Activated CD4-positive, alpha-beta T cell treated with anti-CD3 and anti-CD28 coated beads, Interleukin-2, amount 50 U/mL, for 48 hours (primary cell): ENCODE measurements at places on chromosomes 6 and 20.

GRCh38 chr6:140567466-140567865 lies 1193.0 kb upstream of the CITED2 start:
- DNase-seq, result no peak

DNA sequence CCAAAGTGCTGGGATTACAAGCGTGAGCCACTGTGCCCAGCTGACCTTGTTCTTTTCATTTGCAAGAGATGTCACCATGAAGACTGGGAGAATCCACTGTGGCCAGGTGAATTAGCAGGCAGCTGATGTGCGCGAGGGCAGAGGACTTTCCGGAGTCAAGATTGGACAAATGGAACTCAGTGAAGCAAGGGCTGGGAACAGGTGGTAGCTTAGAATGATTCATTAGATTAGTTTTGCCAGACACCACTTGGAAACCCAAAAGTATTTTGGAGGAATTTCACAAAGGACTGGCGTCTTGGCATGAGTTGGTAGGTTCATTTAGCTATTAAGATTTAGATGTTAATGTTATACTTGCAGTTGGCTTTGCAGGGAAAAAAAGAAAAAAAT lies 4.7 kb upstream of the AKAP7 start:
- DNase-seq, result no peak

DNA sequence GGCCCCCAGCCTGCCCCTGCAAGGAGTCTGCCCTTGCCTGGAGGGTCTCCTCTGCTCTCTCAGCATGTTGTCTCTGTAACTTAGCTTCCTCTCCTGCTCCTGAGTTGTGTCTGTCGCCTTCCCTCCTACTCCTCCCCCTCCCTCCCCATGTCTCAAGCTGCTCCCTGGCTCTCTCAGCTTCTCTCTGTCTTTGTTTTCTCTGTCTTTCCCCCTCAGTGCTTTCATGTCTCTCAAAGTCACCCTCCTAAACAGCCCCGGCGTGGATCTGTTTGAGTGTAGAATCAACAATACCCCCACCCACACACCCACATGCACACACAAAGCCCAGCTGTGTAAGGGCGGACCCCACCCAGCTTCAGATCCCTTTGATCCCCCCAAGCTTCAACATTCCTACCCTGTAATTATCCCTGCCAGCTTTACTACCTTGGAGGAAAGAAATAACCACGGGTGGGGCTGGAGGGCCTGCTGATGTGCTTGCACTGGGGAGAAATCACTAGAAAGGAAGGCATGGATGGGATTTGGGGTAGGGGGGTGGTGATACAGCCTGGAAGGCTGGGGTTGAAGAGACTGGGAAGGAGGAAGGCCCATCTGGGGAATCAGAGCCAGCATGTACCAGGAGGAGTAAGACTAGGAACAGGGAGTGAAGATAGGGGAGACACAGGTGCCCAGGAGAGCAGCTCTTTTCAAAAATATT lies 1.0 kb upstream of the LY6G6D start:
- no peak for DNase-seq

GRCh38 chr6:120871416-120872261 lies 462.6 kb downstream of the TBC1D32 start:
- DNase-seq, result no peak

GRCh38 chr6:108609276-108609769 lies 48.6 kb downstream of the FOXO3 start:
- no peak for DNase-seq

DNA sequence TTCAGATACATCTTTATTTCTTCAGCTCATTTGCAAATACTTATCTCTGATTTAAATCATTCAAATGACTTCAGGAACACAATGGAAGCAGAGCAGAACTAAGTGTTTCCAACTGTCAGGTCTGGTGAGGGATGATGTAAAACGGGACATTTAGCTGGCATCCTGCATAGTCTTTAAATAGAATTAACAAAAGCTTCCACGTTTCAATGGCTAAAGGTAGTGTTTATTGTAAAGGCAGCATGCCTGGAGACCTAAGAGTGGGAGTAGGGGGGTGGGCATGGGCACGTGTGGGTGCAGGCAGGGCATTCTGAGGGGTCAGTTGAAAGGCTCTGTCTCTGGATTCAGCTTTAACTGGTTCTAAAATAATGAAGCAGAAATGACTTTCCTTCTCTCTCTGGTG lies 174.9 kb downstream of the PLCB1 start:
- DNase-seq, result no peak

DNA sequence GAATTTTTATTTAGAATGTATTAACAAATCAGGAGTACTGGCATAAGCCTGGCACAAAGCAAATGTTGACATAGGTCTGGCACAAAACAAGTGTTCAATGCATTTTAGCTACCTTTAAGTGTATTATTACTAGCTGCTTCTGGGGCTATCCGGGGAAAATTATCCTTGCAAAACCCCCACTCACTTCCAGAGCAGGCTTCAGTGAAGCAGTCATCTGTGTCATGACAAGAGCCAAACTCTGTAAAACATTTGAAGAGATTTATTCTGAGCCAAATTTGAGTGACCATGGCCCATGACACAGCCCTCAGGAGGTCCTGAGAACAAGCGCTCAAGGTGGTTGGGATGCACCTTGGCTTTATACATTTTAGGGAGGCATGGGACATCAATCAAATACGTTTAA lies 6.4 kb upstream of the TRIM38 start:
- DNase-seq, result no peak

DNA sequence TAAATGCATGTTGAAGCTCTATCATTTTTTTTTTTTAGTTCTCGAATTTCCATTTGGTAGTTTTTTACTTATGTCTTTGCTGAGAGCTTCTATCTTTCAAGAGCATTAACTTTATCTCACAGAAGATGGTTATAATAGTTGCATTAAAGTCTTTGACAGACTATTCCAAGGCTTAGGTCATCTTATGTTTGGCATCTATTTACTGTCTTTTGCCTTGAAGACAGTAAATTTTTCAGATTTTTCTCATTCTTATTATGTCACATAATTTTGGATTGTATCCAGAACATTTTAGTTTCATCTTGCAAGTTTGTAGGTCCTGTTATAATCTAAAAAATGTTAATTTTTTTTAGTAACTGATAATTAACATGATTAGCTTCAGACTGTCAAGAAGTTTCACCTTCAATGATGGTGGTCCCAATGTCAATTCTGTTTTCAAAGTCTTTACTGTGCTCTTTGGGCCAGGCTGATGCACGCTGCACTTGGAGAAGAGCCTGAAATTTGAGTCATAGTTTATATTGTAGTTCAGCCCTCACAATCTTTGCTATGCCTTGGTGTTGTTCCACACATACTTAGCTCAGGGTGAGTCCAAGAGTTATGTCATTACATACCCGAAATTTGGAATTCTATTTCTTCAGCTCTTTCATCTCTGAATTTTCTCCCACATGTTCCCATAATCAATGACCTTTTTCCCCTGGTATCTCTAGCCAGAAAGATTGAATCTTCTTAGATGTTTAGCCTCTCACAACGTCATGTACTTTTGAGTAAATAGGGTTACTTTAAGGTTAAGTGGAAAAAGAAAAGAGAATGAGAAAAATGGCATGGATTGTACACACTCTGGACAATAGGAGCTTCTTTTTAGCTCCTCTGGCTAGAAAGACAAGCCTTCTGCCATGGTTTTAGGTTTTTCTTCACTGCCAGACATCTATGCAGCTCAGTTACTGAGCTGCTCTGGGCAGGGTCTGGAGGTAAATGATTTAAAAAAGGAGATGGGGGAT lies 110.3 kb upstream of the BTBD3 start:
- no peak for DNase-seq

DNA sequence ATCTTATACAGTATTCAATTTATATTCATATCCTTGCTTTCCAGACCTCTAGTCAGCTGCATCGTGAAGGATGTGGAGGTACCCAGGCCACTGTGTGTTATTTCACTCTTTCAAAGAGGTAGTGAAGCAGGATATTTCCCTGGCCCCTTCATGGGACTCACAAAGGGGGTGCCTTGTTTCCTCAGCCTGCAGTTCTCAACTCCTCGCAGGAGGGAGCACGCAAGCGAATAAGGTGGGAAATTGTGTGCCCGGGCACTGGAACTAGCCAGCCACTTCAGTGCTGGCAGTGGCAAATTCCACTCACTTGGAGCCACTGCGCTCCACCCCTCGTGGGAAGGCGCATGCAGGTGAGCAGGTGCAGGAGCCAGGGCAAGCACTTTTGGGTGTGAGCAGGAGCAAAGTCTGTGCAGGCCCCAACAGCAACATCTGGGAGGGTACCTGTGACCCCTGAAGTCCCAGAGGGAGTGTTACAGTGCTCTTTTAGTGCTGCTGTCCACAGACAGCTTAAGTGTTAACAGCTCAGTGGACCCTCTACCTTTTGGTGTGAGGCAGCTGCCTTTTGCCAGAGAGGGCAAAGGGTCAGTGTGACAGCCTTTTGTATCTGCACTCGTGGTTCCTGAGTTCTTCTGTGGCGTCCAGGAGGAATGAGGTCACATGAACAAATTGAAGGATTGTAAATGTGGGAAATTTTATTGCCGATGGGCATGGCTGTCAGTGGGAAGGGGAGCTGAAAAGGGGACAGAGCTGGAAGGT lies 49.4 kb upstream of the FAM135A start:
- no peak for DNase-seq

DNA sequence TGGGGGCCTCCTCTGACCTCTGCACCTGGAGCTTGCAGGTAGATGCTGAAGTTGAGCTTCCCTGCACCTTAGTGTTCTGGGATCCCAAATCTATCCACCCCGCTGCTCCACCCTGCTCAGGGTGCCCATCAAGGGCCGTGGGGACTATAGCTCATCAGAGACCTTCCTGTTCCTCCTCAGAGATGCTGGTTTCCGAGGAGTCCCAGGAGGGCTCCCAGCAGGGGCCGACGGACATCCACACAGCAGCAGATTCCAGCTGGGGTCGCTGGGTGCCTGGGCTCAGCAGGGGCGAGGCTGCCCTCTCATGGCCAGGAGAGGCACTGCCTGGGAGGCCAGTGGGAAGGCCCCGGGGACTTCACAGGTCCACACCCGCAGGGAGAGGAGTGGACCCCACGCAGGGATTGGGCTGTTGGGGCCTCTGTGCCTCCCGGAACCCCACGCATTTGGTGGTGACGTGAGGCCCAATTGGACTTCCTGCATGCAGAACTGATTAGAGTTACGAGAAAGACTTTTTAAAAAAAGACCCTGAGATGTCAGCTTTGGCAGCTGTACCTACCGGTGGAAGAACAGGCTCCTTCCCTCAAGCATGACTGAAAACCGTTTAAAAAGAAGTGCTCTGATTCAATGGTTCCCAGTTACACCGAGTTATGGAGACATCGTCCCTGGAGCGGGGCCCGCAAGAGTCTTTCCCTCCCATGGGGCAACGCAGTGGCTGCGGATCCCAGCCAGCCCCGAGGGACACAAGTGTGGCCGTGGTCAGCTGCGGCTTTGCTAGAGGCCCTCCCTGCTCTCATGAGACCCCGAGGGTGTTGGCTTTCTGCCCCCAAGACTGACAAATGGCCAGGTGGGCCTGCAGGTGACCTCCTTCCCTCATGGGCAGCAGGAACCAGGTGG lies 25.3 kb upstream of the SLCO4A1 start:
- DNase-seq, result peak; percentile 79

DNA sequence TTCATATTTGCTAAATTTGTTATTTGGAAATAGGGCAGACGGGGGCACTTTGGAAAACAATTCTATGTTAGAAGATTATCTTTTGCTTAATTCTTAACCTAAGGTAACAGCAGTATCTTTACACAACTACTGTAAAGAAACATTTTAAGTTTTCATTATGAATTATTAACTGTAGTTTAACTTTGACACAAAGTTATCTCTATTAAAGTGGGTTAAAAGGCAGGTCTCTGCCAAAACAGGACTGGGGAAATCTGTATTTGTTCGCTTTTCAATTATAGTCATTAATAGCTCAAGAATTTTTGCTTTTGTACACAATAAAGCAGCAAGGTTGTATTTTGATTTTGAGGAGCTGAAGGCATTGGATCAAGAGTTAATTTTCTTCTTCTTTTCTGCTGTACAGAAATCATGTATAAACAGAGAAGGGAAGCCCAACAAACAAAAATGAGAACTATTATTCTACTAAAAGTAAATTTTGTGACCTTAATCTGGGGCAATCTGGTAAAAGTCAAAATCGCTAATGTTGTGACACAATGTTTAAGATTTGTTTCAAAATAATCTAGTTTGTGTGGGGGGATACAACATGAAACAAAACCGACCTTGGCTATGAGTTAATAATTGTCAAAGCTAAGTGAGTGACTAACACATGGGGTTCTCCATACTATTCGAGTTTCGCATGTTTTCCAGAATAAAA lies 2.9 kb downstream of the STAU1 start:
- no peak for DNase-seq

DNA sequence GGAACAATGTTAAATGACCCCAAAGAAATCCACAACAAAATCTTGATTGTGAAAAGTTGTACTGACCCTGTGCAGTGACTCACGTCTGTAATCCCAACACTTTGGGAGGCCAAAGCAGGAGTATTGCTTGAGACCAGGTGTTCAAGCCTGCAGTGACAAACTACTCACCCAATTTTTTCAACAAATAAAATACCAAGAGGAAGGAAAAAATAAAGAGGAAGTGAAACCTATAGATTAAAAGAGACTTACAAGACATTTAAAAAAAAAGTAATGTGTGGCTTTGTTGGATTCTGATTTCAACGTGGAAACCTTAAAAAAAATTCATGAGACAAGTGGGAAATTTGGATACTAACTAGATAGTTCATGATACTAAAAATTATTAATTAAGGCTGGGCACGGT lies 31.9 kb downstream of the GINS1 start:
- DNase-seq, result no peak

DNA sequence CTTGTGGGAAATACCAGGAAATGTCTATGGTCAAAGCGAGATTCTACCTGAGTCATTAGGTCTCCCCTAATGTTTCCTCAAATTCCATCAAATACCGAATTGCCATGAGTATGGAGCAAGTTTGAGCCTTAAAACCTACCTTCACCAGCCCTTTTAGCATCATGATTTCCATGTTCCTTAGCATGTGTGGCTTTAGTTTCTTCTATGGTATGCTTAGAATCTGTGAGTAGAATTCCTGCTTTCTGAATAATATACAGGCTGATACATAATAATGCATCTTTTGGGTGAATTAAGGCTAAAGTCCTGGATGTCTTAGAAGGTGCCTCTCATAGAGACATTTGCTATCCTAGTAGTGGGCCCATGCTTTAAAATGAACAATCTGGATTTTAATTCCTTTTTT lies 32.0 kb downstream of the TSPYL4 start:
- DNase-seq, result no peak
